ENCODE measurements at places on chromosomes 4 and X.

DNA sequence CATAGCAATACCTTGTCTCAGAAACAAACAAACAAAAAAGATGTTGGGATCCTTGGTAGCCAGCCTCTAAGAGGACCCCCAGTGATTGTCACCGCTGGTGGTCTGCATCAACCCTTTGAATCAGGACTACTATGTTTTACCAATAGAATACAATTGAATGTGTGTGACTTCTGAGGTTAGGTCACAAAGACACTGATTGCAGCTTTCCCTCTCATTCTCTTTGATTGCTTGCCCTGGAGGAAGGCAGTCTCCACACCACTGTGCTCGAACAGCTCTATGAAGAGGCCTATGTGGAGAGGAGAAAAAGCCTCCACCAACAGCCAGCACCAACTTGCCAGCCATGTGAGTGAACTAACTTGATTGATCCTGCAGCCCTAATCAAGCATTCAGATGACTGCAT lies 2.8 kb upstream of the SMIM14 start:
- no peak for DNase-seq

GRCh38 chr4:3311095-3311372 lies 18.2 kb downstream of the RGS12 start:
- no peak for DNase-seq

GRCh38 chrX:17411205-17411604 lies 36.2 kb downstream of the NHS start:
- no peak for DNase-seq

DNA sequence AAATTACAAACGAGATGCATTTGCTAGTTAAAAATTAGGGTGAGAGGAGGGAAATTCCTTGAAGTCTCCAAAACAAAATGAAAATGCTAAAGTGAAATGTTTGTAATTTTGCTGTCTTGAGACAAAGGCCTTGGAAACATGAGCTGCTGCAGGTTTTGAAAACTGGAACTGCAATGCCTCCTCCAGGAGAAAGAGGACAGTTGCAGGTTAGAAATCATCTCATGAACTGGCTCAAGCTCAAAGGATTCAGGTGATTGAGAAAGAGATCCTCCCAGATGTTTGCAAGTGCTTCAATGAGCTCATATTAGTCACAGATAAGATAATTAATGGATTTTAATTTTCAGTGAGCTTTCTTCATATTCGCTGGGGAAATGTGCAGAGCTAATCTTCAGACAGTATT lies 32.4 kb downstream of the SMPX start:
- DNase-seq: no peak

- no peak for DNase-seq
Observed at GRCh38 chrX:119325456-119325855, 73.7 kb upstream of the SLC25A43 start.

DNA sequence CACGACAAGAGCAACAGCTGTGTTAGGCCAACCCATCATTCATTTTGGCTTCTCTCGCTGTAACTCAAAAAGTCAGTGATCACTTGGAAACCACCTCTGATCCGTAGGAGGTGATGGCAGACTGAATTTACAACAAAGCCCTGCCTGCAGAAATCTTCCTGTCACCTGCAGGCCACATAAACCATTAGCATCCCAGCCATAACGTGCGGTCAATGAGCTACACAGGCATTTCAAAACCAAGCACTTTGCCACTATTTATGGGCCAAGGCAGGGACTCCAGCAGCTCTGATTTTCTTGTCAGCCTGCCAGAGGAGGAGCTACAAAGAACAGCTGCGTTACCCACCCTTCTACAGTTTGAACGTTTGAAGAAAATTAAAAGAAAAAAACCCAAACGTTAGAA lies 228.1 kb upstream of the PPARGC1A start:
- DNase-seq: no peak

DNA sequence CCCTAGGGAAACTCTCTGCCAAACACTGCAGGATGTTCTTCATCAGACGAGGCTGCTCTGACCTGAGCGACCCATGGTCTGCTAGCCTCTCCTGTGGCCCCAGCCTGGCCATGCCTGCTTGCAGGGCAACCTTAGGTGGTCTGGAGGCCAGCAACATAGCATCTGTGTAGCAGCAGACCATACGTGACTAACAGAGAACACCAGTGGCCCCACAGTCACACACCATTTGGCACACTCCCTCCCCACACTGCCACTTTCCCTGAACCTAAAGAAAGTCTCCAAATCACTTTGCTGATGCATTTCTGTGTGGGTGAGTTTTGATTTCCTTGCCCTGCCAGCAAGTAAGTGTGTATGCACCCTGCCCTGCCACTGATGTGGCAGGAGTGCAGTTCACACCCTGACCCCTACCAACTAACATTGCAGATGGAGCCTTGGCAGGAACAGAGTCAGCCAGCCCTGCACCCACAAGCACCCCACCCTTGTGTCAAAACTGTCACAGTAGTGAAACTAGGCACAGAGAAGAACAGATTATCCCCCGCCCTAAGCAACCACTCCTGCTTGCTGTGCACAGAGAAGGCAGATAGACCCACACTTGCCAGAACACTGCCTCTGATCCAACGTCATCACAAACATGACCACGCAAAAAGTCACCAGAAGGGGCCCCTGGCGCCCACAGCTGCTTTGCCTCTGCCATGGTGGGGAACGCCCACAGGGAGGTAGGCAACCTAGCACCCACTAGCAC lies 249.1 kb downstream of the SPIN4 start:
- no peak for DNase-seq

DNA sequence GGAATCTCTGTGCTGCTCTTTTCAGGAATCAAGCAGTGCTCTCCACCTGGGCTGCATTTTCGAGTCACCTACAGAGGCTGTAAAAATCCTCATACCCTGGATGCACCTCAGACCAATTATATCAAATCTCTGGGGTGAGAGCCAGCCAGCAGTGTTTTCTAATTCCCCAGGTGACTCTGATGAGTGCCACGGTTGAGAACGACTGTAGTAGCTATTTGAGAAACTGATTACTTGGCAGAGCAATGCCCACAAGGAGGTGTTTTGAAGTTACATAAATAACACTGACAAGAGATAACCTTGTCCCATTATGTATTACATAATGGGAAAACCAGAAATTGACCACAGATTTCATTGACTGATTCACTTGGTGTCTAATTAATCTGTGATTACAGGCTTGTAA lies 46.8 kb downstream of the CLCN4 start:
- no peak for DNase-seq

GRCh38 chr4:2353222-2354107 lies 65.0 kb downstream of the ZFYVE28 start:
- DNase-seq: no peak

DNA sequence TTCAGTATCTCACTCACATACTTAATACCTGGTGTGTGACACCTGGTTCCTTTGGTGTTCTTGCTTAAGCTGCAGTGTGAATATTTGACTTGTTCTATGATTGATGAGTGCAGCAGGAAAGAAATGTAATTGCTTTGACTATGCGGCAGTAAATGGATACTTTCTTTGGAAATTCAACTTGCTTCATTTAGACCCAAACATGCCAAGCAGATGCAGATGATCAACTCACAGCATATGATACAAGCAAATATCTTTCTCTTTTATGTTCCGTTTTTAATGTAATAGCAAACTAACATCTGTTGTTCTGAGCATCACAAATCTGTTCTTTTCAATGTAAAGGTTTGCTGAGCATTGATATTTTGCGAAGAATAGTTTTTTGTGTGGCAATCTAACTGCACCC lies 549.5 kb downstream of the C4orf33 start:
- no peak for DNase-seq

DNA sequence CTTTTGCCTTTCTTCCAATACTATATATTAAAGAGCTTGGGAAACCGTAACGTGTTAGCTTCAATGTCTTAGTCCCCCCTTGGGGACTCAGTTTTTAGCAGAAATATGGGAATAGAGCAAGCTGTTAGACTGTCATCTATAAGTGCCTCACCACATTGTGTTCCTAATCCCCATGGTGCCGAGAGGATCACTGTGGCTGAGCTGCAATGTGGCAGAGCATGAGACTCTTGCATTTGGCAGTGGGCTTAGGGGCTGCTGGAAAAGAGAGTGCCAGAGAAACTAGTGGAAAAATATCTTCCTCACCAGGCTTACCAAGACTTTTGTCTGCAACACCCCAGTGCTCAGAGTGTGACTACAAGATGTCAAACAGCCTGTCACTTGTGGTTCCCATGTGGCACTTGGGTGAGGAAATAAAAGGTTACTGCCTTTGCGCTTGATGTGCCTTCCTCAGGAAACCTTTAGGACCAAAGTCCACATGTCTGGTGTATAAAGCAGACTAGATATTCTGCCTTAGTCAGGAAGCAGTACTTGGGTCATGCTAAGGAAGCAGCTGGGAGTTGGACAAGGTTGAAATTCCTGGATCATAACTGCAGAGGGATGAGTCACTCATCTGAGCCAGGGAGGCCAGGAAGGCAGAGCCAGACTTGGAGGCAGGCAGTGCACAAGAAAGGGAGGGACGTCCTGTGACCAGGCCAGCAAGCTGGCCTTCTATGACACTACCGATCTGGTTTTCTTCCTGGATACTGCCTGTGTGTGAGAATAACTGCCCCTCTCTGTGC lies 9.7 kb upstream of the MAGEA4 start:
- DNase-seq: no peak

GRCh38 chrX:150897421-150898320 lies 797 bp downstream of the CD99L2 start:
- DNase-seq: peak; percentile 38

- DNase-seq: no peak
Observed at GRCh38 chr4:132483-132882, 8.2 kb downstream of the ZNF718 start.

DNA sequence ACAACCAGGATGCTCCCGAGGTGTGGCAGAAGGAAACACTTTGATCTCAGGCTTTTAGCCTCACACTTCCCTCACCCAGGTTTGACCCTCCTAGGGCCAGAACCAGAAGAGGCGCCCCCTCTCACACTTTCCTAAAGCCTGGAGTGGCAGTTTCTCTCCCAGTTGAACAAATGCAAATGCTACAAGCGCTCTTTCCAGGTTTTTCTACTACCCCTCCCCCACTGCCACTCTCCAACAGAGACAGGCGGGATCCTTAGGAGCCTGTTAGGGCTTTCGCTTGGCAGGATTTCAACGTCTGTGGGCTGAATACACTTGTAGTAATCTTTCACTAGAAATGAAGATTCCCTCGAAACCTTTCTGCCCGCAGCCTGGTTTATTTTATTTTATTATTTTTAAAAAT lies 2.4 kb downstream of the TSC22D3 start:
- no peak for DNase-seq
